ENCODE measurements at places on chromosomes 5 and 9. TPM values are rescaled to one million over a fixed set of nuclear protein-coding genes. Genes with fewer than 3 reads are reported as not detected.
A peak's percentile ranks its signal among the peaks of the same experiment; 100 is the strongest.

DNA sequence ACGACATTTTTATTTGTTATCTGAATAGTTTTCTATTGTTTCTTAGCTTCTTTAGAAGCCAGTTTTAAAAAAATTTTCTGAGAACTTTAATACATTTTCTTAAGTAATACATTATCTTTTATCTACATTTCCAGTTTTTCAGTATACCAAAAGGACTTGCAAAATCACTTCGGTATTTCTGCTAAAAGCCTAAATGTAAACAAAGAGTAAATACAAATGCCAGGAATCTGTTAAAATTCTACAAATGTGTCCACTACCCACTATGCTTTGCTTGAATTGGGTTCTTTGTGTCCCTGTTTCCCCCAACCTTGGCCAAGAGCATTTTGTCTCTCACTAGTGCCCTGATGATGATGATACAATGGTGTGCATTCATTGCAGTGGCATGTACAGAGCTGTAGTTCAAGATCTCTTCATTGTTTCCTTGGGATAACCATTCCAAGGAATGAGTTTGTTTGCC, 611.2 kb downstream of the NR2F1-AS1 start:
- DNase-seq: peak; percentile 42

GRCh38 chr9:1058826-1059487, 8.8 kb downstream of the DMRT2 start:
- DNase-seq: no peak

PCDHB7 gene
- total RNA-seq: 13.4 TPM

DNA sequence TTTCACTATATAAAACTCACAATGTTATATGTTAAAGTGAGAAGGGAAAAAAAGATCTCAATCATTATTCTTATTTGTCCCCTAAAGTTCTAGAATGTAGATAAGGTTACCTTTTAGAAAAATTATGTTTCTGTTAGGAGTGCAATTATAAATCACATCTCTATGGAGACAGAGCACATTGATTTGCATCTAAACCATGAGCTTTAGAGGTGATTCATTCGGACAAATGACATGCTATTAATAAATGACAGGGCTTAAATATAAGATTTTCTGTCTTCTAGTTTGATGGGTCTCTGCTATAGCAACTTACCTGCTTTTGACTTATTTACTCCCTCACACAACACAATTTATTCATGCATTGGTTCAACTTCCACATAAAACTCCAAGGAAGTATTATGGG, 39.8 kb downstream of the RASEF start:
- no peak for DNase-seq

DNA sequence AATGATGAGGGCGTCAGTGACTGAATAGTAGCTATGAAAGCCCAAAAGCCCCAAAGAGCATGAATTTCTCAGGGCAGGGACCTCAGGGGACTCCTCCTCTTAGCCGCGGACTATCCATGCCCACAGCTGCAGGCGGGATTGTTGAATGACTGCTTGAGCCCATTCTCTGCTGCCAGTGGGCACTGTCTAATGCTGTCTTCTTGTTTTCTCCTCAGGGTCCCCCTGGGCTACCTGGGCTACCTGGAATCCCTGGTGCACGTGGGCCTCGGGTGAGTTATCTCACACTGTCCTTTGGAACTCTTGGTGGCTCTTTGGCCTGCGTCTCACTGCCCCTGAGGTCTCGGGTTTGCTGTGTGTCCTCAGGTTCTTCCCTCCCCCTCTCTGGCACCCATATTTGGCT, 22.7 kb downstream of the COL27A1 start:
- DNase-seq: no peak

DNA sequence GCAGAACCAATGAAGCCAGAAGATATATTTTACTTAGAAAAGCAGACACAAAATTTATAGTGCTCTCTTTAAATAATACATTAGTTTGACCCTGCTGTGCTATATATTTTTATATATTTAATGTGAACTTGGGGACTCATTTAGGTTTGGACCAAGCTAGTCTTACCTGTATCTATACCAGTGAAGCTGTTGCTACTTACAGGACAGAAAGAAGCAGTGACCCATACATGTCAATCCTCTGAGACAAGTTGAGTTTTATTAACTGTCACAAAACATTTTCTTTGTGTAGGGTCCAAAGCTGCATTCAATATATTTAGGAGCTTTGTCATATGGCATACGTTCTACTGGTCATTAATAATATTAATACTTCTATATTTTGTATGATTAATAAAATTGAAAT, 327.7 kb upstream of the NUDT12 start:
- no peak for DNase-seq

FGF18 gene
- 0.62 TPM for total RNA-seq
